ENCODE measurements at places on chromosomes 13 and 19.

- no peak for DNase-seq
Observed at GRCh38 chr13:100128373-100128772, 39.5 kb downstream of the PCCA start.

DNA sequence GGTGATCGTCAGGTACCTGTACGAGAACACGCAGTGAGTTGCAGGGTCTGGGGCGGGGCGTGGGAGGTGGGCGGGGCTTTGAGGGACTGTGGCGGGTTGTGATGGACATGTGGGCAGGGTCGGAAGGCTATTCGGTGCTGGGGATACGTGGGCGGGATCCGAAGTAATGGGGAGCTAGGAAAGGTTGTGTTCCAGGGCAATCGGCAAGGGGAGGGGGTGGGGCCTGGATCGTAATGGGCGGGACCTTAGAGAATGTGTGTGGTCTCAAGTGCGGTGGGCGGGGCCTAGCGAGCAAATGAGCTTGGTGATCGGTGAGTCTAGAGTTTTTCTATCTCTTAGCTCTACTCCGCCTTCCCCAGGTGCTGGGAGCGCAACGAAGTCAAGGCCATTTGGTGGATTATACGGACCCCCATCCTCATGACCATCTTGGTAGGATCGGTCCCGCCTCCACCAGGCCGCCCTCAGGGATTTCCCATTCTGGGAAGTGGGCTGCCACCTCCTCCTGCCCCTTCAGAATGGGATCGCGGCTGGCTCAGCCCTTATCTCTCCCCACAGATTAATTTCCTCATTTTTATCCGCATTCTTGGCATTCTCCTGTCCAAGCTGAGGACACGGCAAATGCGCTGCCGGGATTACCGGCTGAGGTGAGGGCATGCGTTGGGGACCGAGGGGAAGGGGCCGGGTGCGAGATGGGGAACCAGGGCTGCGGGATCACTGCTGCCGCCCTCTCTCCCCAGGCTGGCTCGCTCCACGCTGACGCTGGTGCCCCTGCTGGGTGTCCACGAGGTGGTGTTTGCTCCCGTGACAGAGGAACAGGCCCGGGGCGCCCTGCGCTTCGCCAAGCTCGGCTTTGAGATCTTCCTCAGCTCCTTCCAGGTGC is 9.6 kb downstream of the GIPR start:
- peak; percentile 90 for DNase-seq

DNA sequence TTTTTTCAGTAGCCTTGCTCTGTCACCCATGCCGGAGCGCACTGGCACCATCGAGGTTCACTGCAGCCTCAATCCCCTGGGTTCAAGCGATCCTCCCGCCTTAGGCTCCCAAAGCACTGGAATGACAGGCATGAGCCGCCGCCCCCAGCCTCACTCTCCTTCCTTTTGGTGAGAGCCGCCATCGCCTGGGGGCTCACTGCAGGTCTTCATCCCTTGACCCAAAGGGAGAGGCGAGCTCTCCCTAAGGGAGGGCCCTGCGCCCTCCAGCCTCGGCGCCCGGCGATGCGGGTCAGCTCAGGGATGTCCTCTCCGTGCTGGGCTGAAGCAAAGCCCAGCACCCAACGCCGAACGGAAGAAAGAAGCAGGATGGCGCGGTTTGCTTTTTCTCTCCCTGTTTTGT is 23.2 kb upstream of the ZBTB7A start:
- DNase-seq: no peak

DNA sequence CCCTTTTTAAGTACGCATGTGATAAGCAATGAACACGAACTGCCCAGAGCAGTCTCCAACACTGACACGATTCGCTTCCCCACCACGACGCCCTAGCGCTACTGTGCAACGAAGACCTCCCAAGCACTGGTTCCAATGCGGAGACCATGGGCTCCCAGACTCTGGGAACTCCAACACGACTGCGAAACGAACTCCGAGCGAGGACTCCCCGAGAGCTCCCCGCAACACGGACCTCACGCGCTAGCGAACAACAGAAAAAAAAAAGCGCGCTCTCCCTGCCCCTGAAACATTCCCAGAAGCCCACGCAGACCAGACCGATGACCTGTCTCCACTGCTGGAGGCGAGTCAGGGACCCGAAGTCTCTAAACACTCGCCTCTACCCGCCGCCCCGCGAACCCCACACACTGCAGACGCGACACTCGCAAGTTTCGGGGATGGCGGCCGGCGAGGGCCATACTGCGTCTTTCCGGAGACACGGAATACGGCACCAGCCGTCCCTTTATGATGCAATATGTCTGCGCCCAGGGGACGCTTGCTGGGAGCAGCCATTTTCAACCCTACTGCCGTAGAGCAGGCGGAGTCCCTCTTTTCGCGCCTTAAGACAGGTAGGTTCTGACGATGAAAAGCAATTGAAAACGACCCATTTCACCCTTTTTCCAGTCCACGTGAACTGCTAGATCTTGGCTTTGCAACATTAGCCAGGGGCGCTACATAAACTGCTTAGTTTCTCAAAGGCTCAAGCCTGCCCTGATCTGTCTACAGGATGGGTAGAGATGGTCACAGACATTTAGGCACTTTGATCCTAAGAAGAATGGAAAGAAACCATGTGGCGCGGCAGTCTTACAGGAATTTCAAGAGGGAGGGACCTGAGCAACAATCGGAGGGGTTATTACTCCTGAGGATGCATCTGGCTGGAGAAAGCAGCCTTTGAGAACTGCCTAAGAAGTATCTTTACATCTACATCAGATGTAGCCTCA is at the start of gene ZNF577:
Gene ZNF577, minus strand, starts transcription at position 430 of the 977 bp plus-strand sequence. CDS start 7,569 bp downstream, outside the sequence.
- peak; percentile 86 for DNase-seq

- DNase-seq: no peak
Observed at GRCh38 chr13:44819772-44820171, 169.5 kb downstream of the NUFIP1 start.

DNA sequence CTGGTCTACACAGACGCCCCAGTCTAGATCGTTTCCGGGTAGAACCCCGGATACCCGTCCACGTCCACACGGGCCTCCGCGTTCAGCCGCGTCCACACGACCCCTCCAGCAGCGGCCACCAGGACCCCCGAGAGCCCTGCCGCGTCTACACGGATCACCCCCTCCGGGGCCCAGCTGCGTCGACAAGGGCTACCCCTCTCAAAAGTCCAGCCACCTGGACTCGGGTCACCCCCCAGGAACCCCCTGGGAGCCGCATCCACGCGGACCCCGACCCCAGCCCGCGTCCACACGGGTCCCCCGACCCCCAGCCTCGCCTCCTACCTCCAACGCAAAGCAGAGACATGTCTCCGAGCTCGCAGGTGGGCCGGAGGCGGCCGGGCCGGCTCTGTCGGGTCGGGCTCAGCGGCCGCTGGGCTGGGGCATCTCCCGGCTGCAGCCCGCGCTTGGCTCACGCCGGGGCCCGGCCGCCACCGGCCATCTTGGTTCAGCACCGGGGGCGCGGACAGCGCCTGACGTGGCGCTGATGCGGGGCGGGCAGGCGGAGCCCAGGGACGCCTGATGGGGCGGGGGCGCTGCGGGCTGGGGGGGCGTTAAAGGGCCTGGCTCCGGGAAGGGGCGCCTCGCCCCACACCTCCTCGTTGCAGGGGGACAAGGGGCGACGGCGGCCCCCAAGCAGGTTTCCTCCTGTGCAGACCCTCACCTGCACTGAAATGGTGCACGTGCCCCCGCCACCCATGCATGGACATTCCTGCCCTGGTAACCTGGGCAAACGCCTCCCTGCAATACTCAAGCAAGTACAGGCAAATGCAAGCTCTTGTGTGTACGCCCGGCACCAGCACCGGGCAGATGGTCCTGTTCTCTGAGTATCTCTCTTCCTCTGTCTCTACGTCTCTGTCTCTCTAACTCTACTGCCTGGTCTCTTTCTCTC is at the start of gene UNC13A:
Gene UNC13A, minus strand, starts transcription at position 498 of the 928 bp plus-strand sequence. Its CDS starts 155 bp downstream, at position 343.
- peak; percentile 93 for DNase-seq
